ENCODE measurements at places on chromosomes 2 and 18. TPM values are rescaled to one million over a fixed set of nuclear protein-coding genes. Genes with fewer than 3 reads are reported as not detected.

Gene KRTCAP3
- 13.4 TPM for total RNA-seq

Gene SIX3
- not detected for total RNA-seq

Gene RMND5A
- 51.3 TPM for total RNA-seq

Gene SFXN5
- total RNA-seq: 10.1 TPM

Gene GAD1
- 12.8 TPM for total RNA-seq

Gene CCDC85A
- not detected for total RNA-seq

DNA sequence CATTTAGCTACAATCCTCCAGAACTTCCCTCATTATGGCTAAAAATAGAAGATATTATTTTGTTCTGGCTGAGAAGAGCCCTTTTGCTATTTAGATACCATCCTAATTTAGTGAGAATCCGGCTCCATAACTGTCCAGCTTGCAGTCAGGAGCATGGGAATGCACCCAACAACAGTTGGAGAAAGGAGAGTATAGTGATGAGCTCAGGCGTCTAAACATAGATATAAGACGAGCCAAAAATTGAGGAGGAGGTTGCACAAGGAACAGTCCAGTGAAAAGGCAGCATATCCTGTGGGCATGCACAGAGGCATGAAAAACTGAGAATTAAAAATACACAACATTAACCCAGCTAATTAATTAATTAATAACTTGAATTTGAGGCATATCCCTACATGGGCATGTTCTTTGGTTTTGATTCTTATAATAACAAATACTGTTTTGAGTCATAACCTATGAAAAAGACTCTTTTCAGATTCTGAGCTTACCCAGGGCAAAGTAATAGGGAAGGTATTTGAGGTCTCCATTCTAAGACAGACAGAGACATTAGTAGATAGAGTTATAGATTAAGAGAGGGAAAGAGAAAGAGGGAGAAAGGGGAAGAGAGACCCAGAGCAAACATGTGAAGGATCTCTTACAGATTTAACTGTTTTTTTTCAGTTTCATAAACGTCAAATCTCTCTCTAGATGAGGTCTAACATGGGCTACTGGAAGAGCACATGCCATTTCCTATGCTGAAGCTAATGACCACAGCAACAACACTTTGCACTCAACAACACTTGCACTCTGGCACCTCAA lies 311.2 kb downstream of the OSR1 start:
- H3K4me3 ChIP-seq: no peak overlapping the region
- no peaks in the 10 kb centered on the region for H3K36me3 ChIP-seq
- H3K4me1 ChIP-seq: no peaks in the 10 kb centered on the region
- H3K27me3 ChIP-seq: no peaks in the 10 kb centered on the region
- no peak overlapping the region for H3K27ac ChIP-seq
- no peak for DNase-seq

- peaks cover 13% of the 10 kb centered on the region for H3K27me3 ChIP-seq
- H3K4me1 ChIP-seq: peaks cover 46% of the 10 kb centered on the region
- no peaks in the 10 kb centered on the region for H3K36me3 ChIP-seq
- no peak for DNase-seq
- no peak overlapping the region for H3K27ac ChIP-seq
Observed at GRCh38 chr2:207321514-207321913, 155.8 kb upstream of the KLF7 start.

DNA sequence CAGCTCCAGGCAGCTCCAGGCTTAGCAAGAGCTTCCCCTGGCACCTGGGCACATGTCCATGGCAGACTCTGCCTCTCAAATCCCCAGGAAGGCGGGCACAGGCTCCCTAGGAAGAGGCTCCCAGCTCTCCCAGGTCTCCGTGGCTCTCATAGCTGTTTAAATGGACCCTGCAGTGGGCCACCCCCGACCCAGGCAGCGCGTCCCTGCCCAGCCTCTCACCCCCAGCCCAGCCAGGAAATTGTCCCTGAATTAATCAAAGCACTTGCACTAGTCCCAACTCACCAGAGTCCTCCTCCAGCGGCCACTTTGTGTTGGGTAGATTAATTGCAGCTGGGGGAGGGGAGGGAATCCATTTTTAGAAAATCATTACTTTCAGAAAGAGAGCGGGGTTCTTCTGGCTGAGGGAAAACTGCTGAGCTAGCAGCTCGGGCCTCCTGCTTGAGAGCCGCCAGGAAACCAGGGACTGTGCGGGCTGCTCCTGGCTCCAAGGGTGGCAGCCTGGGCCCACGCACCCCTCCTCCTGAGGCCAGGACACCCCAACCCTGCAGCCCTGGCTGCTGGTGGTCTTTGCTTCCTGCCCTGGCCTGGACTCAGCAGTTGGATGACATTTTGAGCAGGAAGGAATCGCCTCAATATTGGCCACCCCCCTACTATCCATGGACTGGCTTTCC lies 36.0 kb downstream of the SMAD7 start:
- H3K4me1 ChIP-seq: peaks cover 17% of the 10 kb centered on the region
- H3K36me3 ChIP-seq: no peaks in the 10 kb centered on the region
- no peaks in the 10 kb centered on the region for H3K27me3 ChIP-seq
- no peak overlapping the region for H3K27ac ChIP-seq

DNA sequence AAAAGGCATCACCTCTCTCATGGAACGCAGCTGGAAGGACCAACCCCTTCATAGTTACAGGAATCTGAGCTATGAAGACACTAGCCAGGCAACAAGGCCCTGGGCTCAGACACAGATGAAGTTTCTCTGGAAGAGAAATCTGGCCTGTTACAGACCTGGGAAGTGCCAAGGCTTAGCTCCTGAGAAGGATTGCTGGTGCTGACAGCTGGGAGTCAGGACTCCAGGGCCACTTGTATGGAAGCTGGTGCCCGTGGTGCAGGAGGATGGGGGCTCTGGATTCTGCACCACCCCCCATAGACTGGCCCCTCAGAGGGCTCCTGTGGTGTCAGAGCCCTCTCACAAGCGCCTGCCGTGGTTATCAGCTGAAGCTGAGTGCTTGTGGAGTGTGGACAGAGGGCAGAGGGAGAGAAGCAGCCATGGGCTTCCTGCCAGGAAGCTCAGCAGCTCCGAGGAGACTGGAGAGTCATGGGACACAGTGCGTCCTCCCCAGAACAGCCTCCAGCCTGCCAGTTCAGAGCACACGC lies 87.3 kb upstream of the LCLAT1 start:
- H3K4me1 ChIP-seq: peaks cover 34% of the 10 kb centered on the region
- no peaks in the 10 kb centered on the region for H3K27me3 ChIP-seq
- H3K36me3 ChIP-seq: no peaks in the 10 kb centered on the region
- no peak overlapping the region for H3K27ac ChIP-seq
- no peak overlapping the region for H3K4me3 ChIP-seq
- DNase-seq: no peak

DNA sequence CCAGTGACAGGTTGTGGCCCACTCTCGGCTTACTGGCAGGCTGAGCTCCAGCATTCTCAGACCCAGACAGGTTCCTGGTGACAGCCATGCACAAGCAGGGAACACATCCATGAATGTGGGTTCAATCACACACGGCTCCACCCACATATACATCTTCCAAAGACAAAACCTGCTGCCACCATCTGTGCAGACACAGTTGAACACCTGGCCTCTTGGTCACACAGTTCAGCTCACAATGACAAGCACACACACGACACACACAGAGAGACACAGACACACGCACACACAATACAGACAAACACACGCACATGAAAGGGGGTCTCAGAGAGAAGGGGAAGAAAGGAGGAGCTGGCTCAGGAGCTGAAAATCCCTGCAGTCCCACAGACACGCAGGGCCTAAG lies 32.1 kb upstream of the PTMA start:
- no peak overlapping the region for H3K4me3 ChIP-seq
- no peaks in the 10 kb centered on the region for H3K36me3 ChIP-seq
- no peak for DNase-seq
- H3K4me1 ChIP-seq: peaks cover 18% of the 10 kb centered on the region
